ENCODE measurements at places on chromosomes 5 and 9. TPM values are rescaled to one million over a fixed set of nuclear protein-coding genes. Genes with fewer than 3 reads are reported as not detected.

DNA sequence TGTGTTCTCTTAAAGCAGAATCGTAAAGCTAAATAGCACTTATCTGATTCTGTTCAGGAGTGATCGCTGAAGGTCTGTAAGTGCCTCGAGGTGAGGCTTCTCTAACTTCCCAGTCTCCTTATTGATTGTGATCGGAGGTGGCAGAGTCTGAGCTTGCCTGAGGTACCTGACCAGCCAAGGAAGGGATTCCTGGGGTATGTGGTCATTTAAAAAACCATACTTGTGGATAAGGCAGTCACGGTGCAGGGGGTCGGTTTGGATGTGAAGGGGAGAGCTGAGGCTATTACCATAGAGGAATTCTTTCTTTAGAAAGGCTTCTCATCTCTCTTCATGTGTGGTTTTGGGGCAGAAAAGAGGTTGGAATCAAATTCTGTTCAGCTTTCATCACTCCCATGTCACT lies 193.7 kb downstream of the TLE4 start:
- DNase-seq = no peak

- DNase-seq = no peak
Measured at GRCh38 chr5:124395287-124395686, 351.2 kb downstream of the ZNF608 start.

- no peak for DNase-seq
Measured at GRCh38 chr9:88220652-88221051, 82.4 kb upstream of the SPATA31C2 start.

DNA sequence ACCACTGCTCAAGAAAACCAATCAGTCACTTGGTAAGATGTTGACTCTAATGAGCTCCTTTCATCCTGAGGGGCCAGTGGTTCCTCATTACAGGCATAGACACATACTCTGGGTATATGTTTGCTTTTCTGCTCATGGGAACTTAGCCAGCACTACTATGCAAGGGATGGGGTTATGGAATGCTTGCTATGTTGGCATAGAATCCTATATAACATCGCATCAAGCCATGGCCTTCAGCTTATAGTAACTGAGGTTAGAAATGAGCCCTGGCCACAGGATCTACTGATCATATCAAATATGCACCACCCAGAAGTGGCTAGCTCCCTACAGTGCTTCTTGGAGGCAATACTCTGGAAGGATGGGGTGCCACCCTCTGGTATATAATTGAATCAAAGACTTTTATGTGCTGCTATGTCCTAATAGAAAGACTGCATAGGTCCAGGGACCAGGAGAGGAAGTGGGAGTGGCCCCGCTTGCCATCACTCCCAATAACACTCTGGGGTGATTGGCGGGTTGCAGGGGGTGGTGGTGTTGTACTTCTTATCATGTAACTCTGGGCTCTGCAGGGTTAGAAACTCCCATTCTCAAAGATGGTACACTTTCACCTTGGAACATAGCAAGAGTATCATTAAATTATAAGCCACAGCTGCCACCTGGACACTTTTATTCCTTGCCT lies 70.3 kb downstream of the ZNF366 start:
- no peak for DNase-seq

DNA sequence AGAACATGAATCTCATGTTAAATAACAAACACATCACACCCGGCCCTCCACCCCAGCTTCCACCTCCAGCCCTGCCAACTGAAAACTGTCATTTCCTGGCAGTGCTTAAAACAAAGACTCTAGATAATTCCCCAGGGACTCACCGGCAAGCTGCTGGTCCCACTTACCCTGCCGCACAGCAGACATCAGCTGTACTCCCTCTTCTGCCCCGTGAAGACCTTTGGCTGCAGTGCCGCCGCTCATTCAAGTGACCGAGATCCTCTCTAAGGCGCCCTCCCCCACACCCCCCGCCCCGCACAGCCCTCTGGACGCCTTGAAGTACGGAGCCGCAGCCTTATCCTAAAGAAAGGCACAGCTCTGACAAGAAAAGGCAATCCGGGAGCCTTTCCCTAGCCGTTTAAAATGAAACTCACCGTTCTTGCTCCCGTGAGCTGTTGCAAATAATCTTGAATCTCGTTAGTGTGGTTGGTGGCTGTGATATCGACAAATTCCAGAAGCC lies 434 bp downstream of the GLRX start:
- DNase-seq = peak; percentile 80

DNA sequence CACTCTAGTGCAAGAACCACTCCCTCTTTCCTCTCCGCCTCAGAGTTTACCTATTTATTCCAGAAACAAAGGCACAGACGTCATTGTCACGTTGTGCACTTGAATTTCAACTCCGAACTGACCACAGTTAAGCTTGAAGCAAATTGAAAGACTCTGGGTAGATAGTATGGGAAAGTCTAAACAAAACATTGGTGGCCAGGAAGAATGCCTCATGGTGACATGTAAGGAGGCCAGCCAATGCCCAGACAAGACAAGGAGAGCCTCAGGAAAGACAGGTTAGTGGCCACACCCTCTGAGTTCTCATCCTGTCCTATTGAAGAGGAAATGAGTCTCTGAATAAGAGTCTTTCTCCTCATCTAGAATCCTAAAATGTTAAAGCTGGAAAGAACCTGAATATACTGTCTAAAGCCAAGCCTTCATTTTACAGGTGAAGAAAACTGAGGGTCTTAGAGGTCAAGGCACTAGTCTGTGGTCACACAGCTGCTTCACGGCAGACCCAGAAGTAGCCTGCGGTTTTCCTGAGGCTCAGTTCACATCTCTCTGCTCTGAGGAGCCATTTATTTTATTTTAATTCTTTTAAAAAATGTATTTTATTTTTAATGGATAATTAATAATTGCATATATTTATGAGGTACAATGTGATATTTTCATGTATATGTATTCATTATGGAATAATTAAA lies 30.2 kb downstream of the ZFAND5 start:
- no peak for DNase-seq

GRCh38 chr5:75055727-75056144 lies 3.4 kb upstream of the GCNT4 start:
- DNase-seq = no peak

- no peak for DNase-seq
Measured at GRCh38 chr9:91771027-91771426, 179.0 kb downstream of the ROR2 start.

DNA sequence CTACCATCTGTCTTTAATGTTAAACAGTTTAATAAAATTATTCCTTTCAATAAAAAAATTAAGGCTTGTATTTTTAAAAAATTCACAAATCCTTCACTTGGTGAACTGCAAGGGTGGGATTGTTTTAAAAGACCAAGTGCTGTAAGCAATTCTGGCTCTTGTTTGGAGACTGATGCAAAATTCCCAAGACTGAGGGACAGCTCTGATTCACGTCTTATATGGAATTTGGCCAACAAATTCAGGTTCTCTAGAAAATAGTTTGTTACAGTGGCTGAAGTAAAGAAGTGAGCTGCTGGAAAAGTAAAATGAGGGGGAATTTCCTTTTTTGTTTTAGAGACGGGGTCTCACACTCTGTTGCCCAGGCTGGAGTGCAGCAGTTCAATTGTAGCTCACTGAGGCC lies 58.3 kb downstream of the PRELID2 start:
- no peak for DNase-seq

DNA sequence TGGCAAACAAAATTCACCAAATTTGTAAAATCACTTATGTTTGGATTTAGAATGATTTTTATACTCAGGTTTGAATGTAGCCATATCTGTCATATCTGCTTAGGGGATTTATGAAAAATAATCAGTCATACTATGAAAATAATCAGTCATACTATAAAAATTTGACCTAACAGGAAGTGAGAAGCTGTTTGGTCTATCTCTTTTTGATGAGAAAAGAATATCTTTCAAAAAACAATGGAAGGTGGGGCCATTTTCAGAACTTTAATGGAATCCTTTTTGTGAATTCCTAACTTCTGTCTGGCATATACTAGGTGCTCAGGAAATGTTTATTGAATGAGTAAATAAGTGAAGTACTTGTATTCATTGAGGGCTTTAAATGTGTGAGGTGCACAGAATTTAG lies 70.1 kb downstream of the CWC27 start:
- no peak for DNase-seq

DNA sequence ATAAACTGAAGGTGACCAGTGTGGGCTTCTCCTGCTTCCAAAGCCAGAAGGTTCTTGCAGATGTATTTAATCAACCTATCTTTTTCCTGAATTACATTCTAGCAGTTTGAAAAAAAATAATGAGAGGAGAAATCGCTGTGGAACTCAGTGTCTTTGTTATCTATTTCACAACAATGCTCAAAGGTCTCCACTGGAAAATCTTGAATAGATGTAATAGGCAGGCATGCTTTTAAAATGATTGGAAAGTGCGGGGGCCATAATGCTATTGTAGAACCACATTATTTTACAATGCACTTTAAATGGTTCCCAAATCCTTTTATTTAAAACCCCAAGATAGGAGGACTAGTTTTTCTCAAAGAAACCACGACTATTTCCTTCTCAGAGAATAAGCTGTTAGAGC lies 23.3 kb downstream of the ENC1 start:
- DNase-seq = no peak

DNA sequence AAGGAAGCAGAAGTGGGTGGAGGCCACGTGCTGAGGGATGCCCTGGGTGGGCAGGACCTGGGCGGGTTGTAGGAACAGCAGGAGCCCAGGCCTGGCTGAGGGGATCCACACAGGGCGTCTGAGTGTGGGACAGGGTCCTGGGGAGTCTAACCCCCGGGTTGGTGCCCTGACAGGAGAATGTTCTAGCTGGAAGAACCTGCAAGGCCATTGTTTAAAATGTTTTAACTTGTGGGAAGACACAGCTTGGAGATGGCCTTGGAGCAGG lies 33.9 kb upstream of the SUSD3 start:
- no peak for DNase-seq

- no peak for DNase-seq
Measured at GRCh38 chr9:14645648-14646047, 47.6 kb downstream of the ZDHHC21 start.

DNA sequence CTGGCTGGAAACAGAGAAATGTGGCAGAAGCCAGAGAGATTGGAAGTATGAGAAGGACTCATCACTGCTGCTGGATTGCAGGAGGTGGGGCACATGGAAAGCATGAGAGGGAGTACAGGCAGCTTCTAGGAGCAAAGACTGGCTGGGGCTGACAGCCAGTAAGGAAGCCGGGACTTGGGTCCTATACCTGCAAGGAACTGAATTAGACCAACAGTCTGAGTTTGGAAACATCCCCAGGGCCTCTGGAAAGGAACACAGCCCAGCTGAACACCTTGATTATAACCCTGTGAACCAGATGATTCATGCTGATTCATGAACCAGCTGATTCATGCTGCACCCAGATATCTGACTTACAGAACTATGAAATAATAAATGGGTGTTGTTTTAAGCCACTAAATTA lies 93.4 kb downstream of the OSTF1 start:
- no peak for DNase-seq

- no peak for DNase-seq
Measured at GRCh38 chr9:110758201-110758600, 89.6 kb downstream of the MUSK start.

- DNase-seq = no peak
Measured at GRCh38 chr5:129511291-129511690, 51.2 kb downstream of the ADAMTS19 start.

DNA sequence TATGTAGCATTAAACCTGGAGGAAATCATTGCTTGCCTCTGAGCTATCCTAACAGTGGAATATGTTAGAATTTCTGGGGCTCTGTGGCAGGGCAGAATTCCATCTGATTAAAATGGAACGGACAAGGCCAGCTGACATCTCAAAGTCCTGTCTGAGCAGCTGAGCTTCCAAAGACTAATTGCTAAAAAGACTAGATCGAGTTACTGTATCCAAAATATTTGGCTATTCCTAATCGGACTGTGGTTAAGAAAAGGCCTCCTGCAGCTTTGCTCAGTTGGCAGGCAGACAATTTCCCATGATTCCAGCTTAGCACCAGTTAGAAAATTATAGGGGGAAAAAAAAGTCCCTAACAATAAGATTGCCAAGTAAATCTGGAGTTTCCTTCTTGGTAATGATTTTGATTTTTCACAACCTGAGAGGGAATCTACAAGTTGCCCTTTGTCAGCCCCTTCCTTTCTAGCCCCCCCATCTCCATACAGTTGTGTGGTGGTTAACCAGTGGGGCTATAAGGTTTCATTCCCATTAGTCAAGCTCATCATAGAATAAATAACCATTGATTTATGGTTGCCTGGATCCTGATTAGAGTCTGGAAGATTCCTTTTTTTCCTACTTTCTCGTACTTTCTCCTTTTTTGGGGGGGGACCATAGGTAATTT lies 26.4 kb downstream of the PTGR1 start:
- no peak for DNase-seq

- DNase-seq = no peak
Measured at GRCh38 chr9:124613849-124614248, 106.7 kb upstream of the NR5A1 start.

- peak; percentile 79 for DNase-seq
Measured at GRCh38 chr5:156326718-156327259, at the start of gene SGCD. Gene SGCD (plus strand): TSS chr5:156327164.

- peak; percentile 55 for DNase-seq
Measured at GRCh38 chr9:129868872-129869486, 33.7 kb downstream of the USP20 start.

DNA sequence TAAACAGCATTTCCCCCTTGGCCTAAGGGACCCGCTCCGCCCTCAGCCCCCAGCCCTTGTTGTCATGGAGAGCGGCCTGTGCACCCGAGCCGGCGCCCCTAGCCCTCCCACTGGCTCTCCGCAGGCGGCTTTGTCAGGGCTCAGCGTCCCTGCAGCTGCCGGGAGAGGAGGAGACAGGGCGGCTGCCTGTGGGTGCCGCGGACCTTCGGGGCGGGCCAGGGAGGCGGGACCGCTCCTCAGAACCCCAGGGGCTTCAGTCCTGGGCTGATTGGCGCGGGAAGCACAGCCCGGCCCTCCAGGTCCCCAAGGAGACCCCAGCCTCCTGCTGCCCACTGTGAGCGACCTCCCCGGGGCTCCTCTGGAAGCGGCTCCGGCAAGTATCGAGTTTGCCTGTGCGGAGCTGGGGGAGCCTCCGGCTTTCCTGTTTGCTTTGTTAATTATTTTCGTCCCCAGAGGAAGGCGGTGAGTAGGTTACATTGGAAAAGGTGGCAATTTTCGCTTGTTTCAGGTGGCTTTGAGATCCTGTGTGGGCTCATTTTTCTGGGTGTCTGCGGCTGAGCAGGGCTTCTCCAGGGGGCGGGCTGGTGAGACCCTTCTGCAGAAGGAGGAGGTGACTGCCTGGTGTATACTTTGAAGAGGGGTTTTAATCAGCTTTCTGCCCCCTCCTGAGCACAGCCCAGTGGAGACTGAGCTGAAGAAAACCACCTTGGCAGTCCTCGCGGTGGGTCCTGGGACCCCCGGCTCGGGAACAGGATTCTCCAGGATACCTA lies at the start of gene FGD3:
TSS of gene FGD3 (plus strand) at position 256 of the 770 bp plus-strand sequence. CDS start 28,734 bp downstream, outside the sequence.
- peak; percentile 88 for DNase-seq

The NMUR2 gene
- total RNA-seq = not detected

The PDE6A gene
- total RNA-seq = not detected

The GPSM1 gene
- 16.1 TPM for total RNA-seq

The LCN15 gene
- 0.23 TPM for total RNA-seq

The MSH3 gene
- total RNA-seq = 12.8 TPM

The SHOC1 gene
- 0.15 TPM for total RNA-seq

The FBXO10 gene
- 8.4 TPM for total RNA-seq

The PCDHGA8 gene
- 1.8 TPM for total RNA-seq

The FRMD3 gene
- total RNA-seq = 13.4 TPM

The NUTM2F gene
- total RNA-seq = not detected

The PRDM12 gene
- total RNA-seq = not detected

The RICTOR gene
- 37.3 TPM for total RNA-seq

The PFN3 gene
- total RNA-seq = not detected

Data from upper lobe of left lung (tissue), 6 donors.